ENCODE measurements at places on chromosomes 16 and 17.

DNA sequence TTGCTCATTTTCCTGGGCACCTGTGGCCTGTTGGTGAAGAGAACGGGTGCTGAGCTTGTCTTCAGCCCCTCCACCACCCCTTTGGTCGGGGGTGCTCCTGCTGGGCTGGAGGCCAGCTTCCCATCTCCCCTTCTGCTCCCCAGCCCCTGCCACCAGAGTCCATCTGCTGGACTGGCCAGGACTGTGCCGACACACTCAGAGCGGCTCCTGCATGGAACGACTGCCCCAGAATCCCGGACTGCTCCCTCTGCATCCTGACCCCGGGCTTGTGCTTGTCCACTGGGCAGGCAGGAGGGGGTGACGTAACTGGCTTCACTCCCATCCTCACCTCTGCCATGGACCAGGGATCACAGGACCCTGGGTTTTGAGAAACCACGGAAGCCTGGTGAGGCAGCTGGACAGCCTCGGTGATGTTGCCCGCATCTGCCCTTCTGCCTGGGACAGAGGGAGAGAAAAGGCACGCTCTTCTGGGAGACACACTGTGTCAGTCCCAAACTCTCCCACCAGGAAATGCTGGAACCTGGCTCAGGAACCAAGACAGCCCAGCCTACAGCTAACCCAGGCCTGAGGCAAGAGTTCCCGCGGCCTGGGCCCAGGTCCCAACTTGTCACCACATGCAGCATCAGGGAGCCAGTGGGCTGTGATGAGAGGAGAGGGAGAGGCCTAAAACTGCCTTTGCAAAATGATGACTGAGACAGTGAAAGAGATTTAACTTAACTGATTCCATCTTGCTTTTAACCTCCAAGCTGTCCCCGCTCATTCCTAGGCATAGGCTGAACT is 16.1 kb upstream of the GSDMA start:
- no peak for DNase-seq

GRCh38 chr17:80832266-80832676 is 159.4 kb upstream of the CHMP6 start:
- peak; percentile 13 for DNase-seq

- no peak for DNase-seq
Observed at GRCh38 chr17:50264263-50265113, 9.8 kb upstream of the TMEM92 start.

GRCh38 chr17:6480303-6480675 is 36.0 kb downstream of the PIMREG start:
- no peak for DNase-seq

- peak; percentile 40 for DNase-seq
Observed at GRCh38 chr16:71894229-71894920, 956 bp upstream of the IST1 start.

GRCh38 chr17:66348584-66349165 is 46.3 kb downstream of the PRKCA start:
- peak; percentile 91 for DNase-seq

GRCh38 chr16:67006930-67007658 is 18.7 kb downstream of the CES4A start:
- DNase-seq, result peak; percentile 61

- DNase-seq, result peak; percentile 7
Observed at GRCh38 chr16:87584271-87584670, 18.0 kb upstream of the JPH3 start.

GRCh38 chr17:75088465-75089417 is 987 bp downstream of the SLC16A5 start:
- peak; percentile 68 for DNase-seq

GRCh38 chr16:29311461-29312344 is 94.8 kb downstream of the NPIPB11 start:
- DNase-seq, result no peak

GRCh38 chr16:14629612-14629918 is 495 bp downstream of the PARN start:
- no peak for DNase-seq

- no peak for DNase-seq
Observed at GRCh38 chr16:64751906-64752305, 370.0 kb downstream of the CDH11 start.

GRCh38 chr16:86199871-86200695 is 301.1 kb downstream of the IRF8 start:
- DNase-seq, result no peak

- DNase-seq, result no peak
Observed at GRCh38 chr17:79778504-79779083, 646 bp downstream of the CBX2 start.

DNA sequence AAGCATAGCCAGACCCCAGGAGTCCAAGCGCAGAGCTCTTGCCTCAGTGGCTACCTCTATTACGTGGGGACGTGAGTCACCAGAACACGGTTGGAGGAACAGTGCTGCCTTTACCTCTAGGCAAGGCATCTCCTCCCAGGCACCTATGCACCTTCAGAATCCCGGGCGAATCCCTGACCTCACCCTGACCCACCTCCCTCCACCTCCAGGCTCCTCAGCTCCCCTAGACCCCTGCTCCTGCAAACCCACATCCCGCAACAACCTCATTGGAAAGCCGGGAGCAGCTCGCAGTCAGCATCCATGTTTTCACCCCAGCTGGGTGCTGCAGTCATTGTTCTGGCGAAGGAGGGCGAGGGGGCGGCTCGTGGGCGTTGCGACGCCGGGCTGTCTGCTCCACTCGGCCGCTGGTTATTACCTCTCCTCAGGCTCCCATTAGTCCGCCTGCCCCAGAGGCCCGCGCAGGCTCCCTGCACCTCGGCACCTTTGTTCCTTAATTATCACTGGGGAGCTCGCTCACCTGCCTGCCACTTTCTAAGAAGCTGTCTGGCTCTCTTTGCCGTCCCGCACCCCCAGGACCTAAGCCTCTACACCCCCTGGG is 24.6 kb upstream of the DLX4 start:
- DNase-seq, result no peak

DNA sequence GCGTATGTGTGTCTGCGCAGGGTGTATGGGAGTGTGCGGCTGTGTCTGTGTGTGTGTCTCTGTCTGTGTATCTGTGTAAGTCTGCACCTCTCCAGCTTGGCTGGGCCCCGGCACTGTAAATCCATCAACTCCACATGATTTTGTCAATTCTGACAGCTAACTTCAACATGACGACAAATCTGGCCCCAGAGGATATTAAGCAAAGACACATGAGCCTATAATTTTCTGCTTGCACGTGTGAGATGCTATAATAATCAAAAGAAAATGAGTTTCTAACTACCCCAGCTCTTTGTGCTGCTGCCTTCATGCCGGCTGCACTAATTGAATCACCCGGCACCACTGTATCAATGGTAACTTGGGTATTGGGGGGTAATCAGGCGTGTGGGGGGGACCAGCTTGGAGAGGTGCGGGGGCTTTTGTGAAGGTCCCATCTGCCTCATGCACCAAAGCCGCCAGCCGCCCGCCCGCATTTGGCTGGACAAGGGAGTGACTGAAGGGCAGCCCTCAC is 57.6 kb upstream of the LHX1 start:
- DNase-seq, result no peak

GRCh38 chr16:2358811-2359210 is 18.3 kb upstream of the ABCA3 start:
- DNase-seq, result no peak

DNA sequence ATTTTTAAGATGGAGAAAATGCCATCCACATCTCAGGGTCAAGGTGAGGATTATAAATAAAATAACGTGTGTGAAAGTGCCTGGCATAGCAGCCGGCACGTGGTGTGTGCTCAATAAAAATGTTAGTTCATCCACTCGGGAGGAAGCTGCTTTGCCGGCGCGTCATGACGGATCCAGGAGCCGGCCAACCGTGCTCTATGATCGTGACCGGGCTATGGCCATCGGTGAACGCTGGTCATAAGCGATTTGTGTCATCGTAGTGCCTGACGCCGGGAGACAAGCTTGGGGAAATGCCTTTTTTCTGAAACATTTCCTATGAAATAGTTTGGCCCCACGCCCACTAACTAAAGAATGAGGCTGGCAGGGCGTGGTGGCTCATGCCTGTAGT is 74.0 kb downstream of the CMC2 start:
- DNase-seq, result peak; percentile 48

DNA sequence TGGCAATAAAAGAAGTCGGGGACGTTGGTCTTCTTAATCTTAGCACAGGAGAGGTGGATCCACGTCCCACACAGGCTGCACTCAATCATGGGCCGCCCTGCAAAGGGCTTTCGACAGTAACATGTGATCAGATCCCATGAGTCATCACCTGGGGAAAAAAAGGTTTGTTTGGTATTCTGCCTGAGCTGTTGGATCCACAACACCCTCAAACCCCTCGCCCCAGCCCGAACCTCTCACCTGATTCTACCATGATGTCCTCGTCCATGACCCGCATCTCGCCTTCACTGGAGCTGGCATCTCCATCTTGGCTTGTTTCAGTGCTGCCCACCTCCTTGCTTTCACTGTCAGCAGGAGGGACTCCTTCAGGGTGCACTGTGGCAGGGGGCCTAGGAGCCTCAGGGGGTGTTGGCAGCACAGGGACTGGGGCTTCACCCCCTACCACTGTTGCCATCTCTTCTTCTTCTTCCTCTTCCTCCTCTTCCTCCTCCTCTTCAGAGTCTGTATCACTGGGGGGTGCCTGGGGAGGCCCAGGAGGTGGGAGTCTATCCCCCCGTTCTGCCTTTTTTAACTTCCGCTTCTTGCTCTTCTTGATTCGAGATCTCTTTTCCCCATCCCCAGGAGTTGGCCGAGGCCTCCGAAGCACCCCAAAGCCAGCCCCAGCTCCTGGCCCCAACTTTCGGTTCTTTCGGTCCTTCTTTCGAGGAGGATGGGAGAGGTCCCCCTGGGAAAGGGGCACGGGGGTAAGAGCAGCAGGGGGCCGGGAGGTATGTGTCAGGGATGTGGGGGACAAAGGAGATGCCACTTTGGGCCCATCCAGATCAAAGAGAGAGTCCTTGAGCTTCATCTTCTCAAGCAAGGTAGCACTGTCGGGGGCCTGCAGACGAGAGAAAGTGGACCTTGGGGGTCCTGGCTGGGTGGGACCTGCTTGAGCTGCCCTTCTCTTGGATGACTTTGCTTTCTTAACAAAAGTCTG is 1.7 kb upstream of the DVL2 start:
- peak; percentile 58 for DNase-seq

DNA sequence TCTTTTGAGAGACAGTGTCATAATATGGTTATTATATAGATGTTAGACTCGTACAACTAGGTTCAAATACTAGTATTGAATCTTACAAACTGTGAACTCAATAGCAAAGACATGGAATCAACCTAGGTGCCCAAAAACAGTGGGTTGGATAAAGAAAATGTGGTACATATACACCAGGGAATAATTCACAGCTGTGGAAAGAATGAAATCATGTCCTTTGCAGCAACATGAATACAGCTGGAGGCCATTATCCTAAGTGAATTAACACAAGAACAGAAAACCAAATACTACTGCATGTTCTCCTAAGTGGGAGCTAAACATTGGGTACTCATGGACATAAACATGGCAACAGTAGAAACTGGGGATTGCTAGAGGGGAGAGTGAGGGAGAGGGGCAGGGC is 8.1 kb downstream of the PHKB start:
- DNase-seq, result no peak

DNA sequence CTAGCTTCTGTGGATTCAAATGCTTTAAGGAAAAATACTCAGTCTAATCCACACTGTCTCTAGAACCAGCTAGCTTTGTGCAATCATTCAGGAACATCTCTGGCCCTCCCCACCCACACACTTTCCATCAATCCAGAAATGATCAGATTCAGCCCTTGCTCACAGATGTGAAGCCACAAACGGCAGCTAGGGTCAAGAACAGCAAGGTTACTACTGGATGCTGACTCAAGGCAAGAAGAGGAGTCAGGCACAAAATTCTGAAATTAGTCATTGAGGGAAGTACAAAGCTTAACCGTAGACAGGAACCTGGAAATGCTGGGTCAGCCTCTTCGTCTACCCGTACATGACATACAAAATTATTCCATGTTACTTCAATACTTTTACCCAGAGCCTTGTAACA is 174.6 kb downstream of the CDH13 start:
- no peak for DNase-seq

- no peak for DNase-seq
Observed at GRCh38 chr17:8947201-8947600, 18.3 kb downstream of the PIK3R5 start.

DNA sequence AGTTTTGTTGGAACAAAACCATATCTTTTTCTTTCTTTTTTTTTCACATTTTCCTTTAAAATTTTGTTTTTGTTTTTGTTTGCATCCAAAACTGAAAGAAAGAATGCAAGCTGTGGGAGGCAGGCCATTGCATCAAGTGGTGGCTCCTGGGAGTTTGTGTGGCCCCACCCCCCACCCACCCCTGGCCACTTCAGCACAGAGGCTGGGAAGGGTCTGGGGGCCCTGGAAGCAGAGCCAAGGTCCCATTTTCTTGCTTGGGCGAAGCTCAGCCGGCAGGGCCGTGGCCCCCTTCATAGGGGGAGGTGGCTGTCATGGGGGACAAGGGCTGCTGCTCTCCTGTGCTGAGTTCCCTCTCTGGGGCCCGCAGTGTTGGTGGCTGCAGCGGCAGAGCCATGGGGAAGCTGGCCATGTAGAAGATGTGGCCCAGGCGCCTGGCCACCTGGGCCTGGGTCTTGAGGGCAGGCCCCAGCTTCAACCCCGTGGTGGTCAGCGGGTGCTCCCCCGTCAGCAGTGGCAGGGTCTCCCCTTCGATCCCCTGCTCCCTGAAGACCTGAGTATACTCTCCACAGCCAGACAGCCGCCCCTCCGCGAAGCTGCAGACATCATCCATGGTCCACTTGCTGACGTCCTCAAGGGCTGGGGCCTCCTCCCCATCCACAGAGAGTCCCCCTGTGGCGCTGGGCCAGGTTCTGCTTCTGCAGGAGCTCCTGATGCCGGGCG is 19.8 kb downstream of the PAFAH1B1 start:
- no peak for DNase-seq

DNA sequence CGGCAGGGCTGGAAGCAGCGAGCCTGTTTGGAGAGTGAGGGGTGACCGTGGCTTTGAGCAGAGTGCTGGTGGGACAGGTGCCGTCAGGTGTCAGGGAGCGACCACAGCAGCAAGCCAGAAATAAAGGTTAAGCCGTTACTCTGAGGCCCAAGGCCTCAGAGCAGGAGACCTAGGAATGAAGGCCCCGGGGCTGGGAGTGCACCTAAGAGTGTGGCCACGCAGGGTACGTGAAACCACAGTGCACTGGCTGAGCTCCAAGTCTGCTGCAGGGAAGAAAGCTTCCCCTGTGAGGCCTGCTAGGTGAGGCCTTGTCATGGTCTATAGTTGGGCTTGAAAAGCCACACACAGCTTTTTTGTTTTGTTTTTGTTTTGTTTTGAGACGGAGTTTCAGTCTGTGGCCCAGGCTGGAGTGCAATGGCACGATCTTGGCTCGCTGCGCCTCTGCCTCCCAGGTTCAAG is 8.7 kb downstream of the CLUAP1 start:
- peak; percentile 52 for DNase-seq

DNA sequence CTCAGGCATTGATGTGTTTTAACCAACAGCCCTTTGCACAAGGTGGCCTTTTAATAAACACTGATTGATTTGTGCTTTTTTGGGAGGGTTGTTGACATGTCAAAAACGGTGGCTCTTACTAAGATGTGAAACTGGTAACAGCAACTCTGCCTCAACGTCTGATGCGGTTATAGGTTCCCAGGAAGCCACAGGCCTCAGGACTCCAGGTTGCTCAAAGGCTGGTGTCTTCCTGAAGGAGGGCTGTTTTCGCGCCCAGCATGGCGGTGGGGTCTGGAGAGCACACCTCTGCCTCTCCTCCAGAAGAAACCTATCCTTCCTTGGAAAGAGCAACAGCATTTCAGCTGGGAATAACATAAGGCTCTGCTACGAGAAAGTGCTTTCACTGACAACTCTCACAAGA is 187.5 kb downstream of the IRF8 start:
- DNase-seq, result no peak
